Activated naive CD4-positive, alpha-beta T cell (primary cell): ENCODE measurements at places on chromosomes 16 and 17.

DNA sequence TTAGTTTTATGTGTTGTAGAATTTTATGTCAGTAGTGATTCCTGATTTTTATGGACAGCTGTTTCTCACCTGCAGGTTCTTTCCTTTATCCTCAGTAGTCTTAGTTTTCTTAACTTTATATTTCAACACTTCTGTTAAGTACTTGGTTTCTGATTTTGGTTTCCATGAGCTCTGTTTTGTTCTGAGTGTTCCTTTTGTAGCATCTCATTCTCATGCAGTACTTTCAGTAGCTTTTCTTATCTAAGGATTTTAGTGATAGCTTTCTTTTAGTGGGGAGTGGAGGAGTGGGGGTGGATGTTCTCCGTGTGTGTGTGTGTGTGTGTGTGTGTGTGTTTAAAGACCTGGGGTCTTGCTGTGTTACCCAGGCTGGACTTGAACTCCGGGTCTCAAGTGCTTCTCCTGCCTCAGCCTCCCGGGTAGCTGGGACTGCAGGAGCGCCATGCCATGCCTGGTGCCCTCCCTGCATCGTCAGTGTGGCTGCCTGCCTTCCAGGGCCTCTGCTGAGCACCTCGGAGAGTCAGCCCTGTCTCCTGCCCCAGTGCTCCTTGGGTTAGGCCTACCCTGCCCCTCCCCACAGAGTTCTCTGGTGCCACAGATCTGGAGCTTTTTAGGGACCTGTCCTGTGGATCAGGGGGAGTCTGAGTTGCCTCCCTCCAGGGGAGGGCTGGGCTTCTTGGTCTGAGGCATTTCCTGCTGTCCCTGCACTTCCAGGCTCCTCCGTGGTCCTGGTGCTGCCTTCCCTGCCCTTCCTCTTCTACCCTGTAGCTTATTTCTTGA, 4.3 kb upstream of the ZNF750 start:
- no peak for DNase-seq

DNA sequence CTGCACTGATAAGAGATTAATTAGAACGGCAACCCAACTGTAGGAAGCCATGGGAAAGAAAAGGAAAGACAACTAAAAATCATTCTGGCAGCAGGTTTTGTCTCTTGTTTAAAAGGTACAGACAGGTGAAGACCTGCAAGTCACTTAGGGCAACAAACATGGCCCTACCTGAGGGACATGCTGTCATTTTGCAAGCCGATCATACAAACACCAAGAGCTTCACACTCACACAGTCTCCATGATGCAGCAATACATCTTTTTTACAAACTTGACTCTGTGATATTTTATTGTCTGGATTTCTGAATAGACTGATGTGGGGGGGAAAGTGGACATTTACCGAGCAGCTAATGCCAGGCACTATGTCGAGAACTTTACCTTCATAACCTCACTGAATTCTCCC, 101.8 kb downstream of the PARN start:
- no peak for DNase-seq

- DNase-seq = peak; percentile 42
Measured at GRCh38 chr17:76145231-76146052, 4.4 kb upstream of the FOXJ1 start.

DNA sequence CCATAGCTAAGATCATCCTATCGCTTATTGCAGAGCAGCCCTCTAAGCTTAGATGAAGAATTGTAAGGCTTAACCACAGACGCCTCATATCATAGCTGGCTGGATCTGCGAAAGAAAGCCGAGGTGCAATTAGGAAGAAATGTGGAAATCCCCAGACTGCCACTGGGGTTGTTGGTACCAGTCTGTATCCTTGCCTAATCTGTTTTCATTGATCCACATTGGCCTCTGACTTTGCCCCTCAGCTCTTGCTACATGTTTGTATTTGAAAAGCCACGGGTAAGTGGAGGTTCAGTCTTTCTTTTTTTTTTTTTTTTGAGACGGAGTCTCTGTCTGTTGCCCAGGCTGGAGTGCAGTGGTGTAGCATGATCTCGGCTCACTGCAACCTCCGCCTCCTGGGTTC, 48.9 kb downstream of the TANGO6 start:
- no peak for DNase-seq
